NCI-H1436 treated with DMSO at 0.1 percent for 48 hours (cell line): ENCODE measurements at places on chromosomes 1 and 21.

- no peak for DNase-seq
These were observed 23.2 kb downstream of the HAX1 start for GRCh38 chr1:154295408-154296235.

GRCh38 chr1:183490932-183491331 lies 18.6 kb downstream of the SMG7 start:
- no peak for DNase-seq

- no peak for DNase-seq
These were observed 517 bp downstream of the IPO13 start for GRCh38 chr1:43947061-43947873.

DNA sequence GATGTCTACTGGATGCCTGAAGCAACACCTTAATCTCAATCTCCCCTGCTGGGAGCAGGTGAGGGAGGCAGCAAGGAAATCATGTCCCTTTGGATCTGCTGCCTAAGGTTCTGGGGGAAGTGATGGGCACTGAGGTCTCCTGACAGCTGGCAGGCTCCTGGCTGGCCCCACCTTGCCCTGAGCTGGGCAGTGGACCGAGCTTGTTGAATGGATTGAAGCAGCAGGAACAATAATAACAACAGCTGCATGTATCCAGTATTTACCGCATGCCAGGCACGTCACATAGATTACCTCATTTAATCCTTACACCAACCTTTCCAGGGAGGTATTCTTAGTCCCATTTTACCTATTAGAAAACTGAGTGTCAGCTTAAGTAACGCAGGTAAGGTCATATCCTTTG lies 133.9 kb downstream of the PLXNA2 start:
- no peak for DNase-seq

- no peak for DNase-seq
These were observed 455.3 kb upstream of the USP24 start for GRCh38 chr1:55670331-55671082.

GRCh38 chr1:44405798-44406736 lies 1.0 kb downstream of the RNF220 start:
- no peak for DNase-seq

GRCh38 chr21:38787461-38788274 lies 18.1 kb upstream of the ETS2 start:
- no peak for DNase-seq

- DNase-seq = no peak
These were observed 645 bp downstream of the IVNS1ABP start for GRCh38 chr1:185316163-185317033.

DNA sequence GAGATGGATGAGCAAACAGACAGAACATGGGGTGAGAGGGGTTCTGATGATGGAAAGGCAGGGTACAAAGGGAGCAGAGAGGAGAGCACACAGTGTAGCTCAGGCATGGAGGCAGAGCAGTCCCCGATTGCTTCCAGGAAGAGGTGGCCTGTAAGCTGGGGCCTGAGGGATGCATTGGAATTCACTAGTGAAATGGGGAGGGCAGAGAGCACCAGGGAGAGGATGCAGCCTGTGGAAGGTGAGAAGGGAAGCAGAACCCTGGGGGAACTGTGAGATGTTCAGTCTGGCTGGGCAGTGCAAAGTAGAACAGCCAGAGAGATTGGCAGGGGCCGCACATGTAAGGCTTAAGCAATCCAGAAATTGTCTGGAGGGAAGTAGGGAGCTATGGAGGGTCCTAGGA lies 12.2 kb downstream of the ZNF362 start:
- DNase-seq = no peak

- no peak for DNase-seq
These were observed 47.0 kb downstream of the MRPL39 start for GRCh38 chr21:25560271-25560685.

DNA sequence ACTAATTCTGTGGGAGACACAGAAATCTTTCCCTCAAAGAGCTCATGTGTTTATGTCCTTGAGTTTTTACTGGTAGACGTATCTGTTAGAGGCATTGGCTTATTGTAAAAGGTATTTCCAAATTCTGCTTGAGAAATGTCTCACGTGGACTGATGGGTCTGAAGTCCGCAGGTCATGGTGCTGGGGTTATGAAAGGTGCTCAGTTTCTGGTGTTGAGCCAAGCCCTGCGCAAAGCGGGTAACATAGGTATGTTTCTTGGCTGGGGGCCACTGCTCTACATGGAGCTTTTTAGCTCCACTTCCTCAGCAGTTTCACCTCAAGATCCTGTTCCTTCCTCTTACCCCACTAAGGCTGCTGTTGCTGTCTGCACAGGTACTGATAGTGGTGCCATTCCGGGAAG lies 10.8 kb downstream of the UTP25 start:
- DNase-seq = no peak

DNA sequence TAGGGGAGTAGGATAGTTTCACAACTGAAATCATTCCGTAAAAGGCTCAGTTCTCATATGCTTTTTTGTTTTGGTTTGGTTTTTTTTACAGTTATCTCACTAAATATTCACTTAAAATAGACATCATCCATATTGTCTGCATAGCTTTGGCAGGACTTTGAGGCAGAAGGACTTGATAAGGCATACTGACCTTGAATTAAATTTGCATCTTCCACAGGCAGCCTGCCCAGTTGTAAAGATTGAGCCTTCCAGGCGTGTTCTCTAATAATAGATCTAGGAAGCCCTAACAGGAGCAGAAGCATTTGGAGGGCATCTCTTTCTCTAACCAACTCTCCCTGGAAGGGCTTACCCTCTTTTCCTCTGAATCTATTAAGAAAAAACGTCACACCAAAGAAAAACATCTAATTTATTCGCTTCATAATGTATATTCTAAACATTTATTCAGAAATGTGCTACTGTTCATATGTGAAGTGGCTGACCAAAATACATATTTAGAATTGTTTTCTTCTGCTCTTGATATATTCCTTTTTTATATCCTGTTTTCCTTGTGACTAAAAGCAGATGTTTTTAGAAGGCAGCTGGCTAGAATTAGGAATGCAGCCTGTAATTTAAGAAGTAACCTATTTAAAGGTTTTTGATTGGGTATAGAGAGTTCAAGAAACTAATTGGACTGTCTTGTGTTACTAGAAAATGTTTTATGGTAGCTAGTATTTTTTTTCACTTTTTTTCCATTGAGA lies 20.2 kb downstream of the DESI2 start:
- no peak for DNase-seq

GRCh38 chr1:32112806-32113375 lies 5.0 kb downstream of the KPNA6 start:
- no peak for DNase-seq

GRCh38 chr1:65163201-65163805 lies 15.3 kb downstream of the AK4 start:
- DNase-seq = no peak

DNA sequence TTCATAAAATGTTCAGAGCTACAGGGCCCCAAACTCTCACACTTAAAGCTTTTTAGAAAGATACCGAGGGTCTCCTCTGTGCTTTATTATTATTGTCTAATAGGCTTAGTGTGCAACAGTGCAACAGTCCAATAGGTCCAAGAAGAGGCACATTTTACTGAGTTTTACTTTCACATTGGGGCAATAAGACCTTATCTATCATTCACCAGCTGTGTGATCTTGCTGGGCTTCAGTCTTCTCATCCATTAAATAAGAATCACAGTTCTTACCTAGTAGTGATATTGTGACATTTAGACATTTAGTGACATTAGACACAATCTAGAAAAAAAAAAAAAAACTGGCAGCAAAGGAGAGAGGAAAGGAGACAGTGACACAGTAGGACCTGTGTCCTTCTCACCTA lies 175.8 kb upstream of the NFIA start:
- DNase-seq = no peak

DNA sequence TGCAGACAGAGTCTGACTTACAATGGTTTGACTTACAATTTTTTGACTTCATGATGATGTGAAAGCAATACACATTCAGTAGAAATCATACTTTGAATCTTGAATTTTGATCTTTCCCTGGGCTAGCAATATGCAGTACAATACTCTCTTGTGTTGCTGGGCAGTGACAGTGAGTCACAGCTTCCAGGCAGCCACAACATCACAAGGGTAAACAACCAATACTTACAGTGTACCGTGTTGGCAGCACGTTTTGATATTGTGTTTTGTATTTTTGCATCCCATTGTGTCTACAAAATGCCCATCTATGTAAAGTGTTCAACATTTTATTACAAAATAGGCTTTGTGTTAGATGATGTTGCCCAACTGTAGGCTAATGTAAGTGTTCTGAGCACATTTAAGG lies 150.9 kb downstream of the NTMT2 start:
- no peak for DNase-seq

GRCh38 chr1:61591351-61591750 lies 133.6 kb downstream of the TM2D1 start:
- no peak for DNase-seq

DNA sequence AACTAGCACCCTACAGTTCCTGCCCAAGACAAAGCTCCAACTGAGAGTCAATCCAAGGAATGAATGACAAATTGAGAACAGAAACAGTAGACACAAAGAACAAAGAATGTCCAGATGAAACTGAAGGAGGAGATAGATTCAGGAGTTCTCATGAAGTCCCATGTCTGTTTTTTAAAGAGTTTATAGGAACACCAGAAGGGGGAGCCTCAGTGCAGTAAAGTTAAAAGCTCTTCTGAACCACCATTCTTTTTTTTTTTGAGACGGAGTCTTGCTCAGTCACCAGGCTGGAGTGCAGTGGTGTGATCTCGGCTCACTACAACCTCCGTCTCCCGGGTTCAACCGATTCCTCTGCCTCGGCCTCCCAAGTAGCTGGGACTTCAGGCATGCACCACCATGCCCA lies 323.6 kb downstream of the MRPL39 start:
- DNase-seq = no peak

DNA sequence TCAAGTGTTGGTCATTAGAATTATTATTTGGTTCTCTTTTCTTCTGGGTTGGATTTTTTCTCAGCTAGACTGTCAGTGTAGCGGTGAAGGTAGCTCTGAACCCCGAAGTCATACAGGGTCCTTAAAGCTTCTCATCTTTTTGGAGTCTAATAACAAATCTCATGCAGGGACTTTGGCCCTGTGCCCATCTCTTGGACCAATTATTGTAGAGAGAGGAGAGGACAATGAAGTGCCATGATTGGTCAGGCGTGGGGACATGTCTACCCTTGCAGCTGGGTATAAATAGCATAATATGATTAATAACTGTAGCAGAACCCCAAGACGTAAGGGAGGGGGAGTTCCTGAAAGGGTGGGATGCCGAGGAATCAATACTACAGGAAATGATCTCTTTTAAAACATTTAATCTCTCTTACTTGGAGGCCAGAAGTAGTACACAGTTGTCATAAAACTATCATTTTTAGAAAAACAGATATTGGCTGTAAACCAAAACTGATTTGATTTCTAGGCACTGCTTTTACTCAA lies 8.8 kb downstream of the MAGI3 start:
- DNase-seq = no peak

DNA sequence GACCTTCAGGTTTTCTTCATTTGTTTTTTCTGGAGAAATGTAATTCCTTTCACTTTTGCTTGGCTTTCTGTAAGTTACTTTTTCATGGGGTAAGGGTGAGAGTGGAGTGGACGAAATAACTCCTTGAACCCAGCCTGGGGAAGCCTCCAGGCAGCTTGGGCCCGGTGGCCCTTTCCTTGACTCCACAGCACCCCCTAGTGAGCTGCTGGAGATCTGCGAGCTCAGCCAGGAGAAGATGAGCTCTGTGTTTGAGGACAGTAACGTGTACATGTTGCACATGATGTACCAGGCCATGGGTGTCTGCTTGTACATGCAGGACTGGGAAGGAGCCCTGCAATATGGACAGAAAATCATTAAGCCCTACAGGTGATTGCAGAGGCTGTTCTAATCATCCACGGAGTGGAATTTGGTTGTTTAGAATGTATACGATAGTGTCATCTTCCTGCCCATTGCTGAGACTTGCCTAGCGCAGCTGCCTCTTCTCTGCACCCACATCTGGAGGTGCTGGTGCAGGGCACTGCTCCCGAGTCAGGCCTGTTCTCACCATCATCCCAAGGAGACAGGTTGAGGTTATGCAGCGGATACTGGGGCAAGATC lies 51.0 kb downstream of the SMYD2 start:
- no peak for DNase-seq

DNA sequence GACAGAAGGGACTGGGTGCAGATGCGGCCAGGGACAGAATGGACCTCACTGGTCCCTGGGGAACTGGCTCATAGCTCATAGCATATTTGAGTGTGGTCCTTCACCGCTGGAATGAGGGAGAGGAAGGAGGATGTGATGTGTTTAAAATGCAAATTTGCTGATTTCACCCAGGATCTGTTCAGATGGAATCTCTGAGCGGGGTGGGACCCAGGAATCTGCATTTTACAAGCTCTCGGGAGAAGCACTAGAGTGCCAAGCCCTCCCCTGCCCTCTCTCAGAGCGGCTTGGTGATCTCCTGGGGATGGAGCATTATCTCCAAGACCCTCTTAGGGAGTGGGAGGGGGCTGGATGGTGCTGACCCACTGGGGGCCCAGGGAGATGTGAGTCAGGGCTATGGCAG lies 22.8 kb upstream of the MFN2 start:
- no peak for DNase-seq
